Neural crest cell (in vitro differentiated cells): ENCODE measurements at places on chromosomes 12 and 14.

DNA sequence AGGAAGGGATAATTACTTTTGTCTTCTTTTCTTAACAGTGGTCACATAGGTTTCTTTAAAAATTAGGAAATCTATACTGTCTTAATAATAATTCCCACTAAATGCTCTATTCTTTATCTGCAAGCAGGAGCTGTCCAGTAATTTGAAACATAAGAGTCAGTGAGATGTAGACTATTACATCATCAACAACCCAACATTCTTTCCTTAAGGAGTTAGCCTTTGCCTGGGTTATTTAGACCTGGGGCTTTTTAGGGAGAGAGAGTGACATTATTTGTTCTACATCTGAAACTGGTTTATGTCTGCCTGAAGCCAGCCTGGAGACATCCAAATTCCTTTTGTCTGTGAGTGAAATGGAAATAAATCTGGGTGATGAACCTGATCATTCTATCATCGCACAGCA, 294.4 kb downstream of the TMTC2 start:
- H3K36me3 ChIP-seq, result peaks cover 4% of the 10 kb centered on the region
- no peak overlapping the region for H3K27ac ChIP-seq
- no peaks in the 10 kb centered on the region for H3K27me3 ChIP-seq
- no peak for DNase-seq

DNA sequence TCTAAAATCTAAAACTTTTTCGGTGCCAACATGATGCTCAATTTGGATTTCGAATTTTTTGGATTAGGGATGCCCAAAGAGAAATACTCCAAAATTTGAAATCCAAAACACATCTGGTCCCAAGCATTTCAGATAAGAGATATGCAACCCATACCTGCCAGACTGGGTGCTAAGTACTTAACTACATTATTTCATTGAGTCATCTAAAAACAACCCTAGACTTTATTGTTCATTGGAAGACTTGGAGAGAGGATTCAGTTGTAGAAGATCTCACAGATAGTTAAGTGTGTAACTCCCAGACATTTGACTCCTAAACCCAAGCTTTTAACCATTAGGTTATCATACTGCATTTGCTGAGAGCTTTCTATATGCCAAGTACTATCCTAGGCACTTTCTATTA, 102.2 kb downstream of the BCAT1 start:
- H3K4me3 ChIP-seq, result no peak overlapping the region
- H3K4me1 ChIP-seq, result no peaks in the 10 kb centered on the region
- no peak for DNase-seq

DNA sequence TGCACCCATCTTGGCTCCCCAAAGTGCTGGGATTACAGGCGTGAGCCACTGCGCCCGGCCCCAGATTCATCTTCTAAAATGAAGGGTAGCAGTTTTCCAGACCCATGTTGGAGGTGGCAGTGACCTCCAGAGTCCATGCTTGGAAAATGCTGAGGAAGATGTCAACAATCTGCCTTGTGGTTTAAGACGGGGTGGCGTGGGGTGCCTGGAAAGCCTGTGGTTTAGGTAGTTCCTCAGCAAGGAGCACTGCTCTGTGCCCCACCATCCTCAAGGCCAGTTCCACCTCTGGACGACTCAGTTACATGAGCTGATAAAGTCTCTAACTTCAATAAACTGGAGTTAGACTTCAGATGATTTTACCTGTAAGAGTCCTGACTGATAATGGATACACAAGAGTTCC, 48.6 kb downstream of the DRAM1 start:
- H3K36me3 ChIP-seq, result no peaks in the 10 kb centered on the region
- H3K27me3 ChIP-seq, result no peaks in the 10 kb centered on the region
- H3K27ac ChIP-seq, result no peak overlapping the region
- DNase-seq, result no peak
- H3K4me3 ChIP-seq, result no peak overlapping the region

GRCh38 chr12:94699801-94700200, 49.4 kb upstream of the TMCC3 start:
- DNase-seq, result no peak
- peaks cover 2% of the 10 kb centered on the region for H3K36me3 ChIP-seq
- no peak overlapping the region for H3K27ac ChIP-seq
- no peaks in the 10 kb centered on the region for H3K27me3 ChIP-seq
- H3K4me1 ChIP-seq, result no peaks in the 10 kb centered on the region
- H3K4me3 ChIP-seq, result no peak overlapping the region
